ENCODE measurements at places on chromosomes 2 and 18.

GRCh38 chr18:2882201-2882600 lies 35.4 kb downstream of the EMILIN2 start:
- H3K36me3 ChIP-seq = no peaks in the 10 kb centered on the region
- DNase-seq = no peak
- H3K27me3 ChIP-seq = no peaks in the 10 kb centered on the region
- no peak overlapping the region for H3K4me3 ChIP-seq
- H3K4me1 ChIP-seq = peaks cover 20% of the 10 kb centered on the region

- DNase-seq = no peak
- H3K36me3 ChIP-seq = no peaks in the 10 kb centered on the region
Observed at GRCh38 chr2:173296235-173296634, 58.4 kb upstream of the CDCA7 start.

DNA sequence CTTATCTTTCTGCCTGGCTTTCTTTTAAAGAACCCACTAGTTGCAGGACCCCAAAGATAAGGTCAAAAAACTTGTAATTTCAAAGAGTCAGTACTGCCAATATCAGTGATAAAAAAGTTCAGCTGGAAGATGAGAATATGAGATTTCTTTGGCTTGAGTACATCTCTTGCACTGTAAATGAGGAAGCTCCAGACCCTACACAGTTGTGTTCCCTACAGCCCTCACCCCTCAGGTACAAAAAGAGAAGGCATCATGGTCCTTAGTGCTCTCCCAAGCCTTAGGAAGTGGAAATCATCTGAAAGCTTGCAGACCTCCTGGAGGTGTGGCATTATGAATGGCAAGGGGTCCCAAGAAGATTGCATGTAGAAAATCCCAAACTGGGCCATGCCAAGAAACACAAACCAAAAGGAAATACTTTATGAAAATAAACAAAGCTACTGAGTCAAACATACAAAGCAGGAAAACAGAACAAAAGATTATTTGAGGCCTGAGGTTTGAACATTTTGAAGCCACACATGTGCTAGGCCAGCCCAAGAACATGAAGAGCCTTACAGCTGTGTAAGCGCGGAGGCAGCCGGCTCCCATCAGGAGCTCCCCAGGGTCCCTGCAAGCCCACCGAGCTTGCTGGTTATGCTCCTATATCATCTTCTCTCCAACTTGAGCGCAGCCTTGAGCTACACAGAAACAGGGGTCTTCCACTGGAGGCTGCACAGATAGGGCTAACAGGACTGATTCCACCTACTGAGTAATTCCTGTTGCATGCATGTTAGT lies 217.0 kb downstream of the OSR1 start:
- H3K27ac ChIP-seq = no peak overlapping the region
- DNase-seq = no peak
- no peaks in the 10 kb centered on the region for H3K36me3 ChIP-seq
- no peaks in the 10 kb centered on the region for H3K27me3 ChIP-seq
- no peaks in the 10 kb centered on the region for H3K4me1 ChIP-seq

DNA sequence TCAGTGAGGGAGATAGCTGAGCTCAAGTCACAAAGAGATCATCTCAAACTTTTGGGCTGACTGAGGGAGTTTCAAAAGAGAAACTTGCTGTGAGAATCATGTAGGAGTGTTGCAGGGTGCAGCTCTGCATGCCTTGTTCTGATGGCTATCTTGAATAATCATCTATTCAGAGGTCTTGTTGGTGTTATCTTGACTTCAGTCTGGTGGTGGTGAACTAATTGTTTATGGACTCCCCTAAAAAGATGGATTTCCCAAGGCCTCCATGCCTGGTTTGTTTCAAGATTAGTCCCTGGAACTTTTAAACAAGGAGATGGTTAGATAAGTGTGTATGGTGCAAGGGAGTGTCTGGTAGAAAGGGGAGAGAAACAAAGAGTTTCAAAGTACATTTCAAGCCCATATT lies 29.8 kb downstream of the SLC39A6 start:
- no peaks in the 10 kb centered on the region for H3K27me3 ChIP-seq
- no peak overlapping the region for H3K27ac ChIP-seq
- no peak overlapping the region for H3K4me3 ChIP-seq
- DNase-seq = no peak

GRCh38 chr2:109481599-109481998 lies 132.2 kb downstream of the SEPTIN10 start:
- no peak for DNase-seq
- H3K4me3 ChIP-seq = no peak overlapping the region
- H3K27ac ChIP-seq = no peak overlapping the region
- H3K36me3 ChIP-seq = no peaks in the 10 kb centered on the region

- H3K4me1 ChIP-seq = no peaks in the 10 kb centered on the region
- DNase-seq = no peak
- H3K36me3 ChIP-seq = no peaks in the 10 kb centered on the region
- H3K4me3 ChIP-seq = no peak overlapping the region
- H3K27ac ChIP-seq = no peak overlapping the region
Observed at GRCh38 chr2:223613017-223613950, 11.1 kb upstream of the SCG2 start.

DNA sequence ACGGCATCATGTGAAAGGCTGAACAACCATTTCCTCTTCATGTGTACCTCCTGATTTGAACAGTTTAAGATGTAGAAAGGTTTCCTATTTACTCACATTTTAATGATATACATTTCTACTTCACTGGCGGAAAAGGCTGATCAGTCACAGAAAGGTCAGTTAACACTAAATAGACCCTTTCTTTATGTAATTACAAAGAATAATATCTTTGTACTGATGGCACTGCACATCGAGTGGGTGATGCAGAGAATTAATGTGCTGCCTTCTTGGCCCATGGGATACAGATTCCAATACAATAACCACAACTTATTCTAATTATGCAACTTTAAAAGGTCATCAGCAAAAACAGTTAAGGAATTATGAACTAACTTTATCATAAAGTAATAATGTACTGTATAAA lies 328.5 kb upstream of the KLHL14 start:
- H3K27ac ChIP-seq = no peak overlapping the region
- no peak for DNase-seq
- H3K36me3 ChIP-seq = no peaks in the 10 kb centered on the region
- no peaks in the 10 kb centered on the region for H3K4me1 ChIP-seq

- peaks cover 10% of the 10 kb centered on the region for H3K27me3 ChIP-seq
- H3K36me3 ChIP-seq = no peaks in the 10 kb centered on the region
- no peaks in the 10 kb centered on the region for H3K4me1 ChIP-seq
- DNase-seq = no peak
- H3K27ac ChIP-seq = no peak overlapping the region
Observed at GRCh38 chr2:212535996-212536816, 2.4 kb downstream of the ERBB4 start.
